ENCODE measurements at places on chromosomes 4 and X.

DNA sequence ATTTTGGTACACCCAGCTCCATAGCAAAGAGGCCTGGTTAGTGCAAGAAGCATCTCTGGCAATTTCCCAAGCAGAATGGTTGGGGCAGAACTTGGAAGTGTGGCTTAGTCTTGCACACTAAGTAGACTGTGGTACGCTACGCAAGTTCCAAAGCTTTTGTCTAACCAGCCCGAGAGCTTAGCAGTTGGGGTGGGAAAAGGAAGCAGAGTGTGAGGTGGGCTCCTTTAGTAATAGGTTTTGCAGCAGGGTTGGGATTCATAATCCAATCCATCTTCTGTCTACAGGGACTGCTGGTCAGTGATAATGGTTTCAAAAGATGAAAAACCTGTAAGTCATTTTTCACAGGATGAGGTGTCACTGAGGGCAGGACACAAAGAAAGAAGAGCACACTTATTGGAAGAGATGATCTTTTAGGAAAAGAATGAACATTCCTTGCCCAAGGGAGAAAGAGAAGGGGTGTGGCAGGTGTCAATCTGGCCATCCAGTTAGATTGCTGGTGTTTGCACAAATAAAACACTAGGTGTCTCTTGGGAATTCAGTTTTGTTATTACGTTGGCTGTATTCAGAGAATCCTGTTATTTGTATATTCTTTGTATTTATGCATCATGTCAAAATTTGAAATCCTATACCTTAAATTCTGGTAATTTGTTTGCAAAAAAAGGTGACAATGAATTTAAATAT lies 244.3 kb downstream of the GPAT3 start:
- DNase-seq = no peak

- DNase-seq = no peak
These were observed 47.1 kb downstream of the FHDC1 start for GRCh38 chr4:152983221-152983620.

- DNase-seq = no peak
These were observed 2.6 kb upstream of the SNCA start for GRCh38 chr4:89839558-89839957.

DNA sequence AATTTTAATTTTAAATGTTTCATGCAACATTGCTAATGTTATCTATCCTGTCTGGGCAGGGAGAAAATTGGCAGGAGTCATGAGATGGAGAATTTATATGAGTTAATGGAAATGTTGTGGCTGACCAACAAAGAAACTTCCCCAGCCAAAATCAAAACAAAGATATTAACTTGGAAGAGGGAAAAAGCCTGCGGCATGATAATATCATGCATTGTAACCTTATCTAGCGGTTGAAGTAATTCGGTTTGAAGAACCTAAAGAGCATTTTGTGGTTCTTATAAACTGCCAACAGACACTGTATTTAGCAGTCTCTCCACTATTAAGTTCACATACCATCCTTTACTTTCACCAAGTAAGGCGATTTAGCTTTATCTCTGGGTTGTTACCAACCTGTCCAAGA lies 42.3 kb downstream of the DKK2 start:
- DNase-seq = no peak

GRCh38 chrX:134453631-134454030 lies 6.3 kb upstream of the HPRT1 start:
- no peak for DNase-seq

- DNase-seq = no peak
These were observed 89.3 kb upstream of the SRD5A3 start for GRCh38 chr4:55256787-55257186.

Data from hippocampal formation (tissue), 2 donors.